ENCODE measurements at places on chromosomes 5 and 9.

DNA sequence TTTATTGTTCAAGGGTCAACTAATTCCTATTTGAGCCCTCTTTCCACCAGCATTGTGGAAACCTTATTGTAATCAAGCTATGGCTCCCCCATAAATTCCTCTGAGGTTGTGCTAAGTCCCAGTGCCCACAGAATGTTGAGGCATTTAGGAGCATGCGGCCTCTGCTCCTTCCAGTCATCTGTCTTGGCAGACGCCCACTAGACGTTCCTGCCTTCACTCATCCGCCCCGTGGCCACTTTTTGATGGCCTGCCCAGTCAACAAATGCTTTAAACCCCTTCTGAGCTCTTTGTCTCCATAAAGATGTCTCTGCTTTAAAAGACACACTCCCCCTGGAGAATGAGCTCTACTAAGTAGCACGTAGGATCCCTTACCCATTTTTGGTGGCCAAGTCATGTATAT lies 104.7 kb downstream of the GAS1 start:
- DNase-seq, result no peak

DNA sequence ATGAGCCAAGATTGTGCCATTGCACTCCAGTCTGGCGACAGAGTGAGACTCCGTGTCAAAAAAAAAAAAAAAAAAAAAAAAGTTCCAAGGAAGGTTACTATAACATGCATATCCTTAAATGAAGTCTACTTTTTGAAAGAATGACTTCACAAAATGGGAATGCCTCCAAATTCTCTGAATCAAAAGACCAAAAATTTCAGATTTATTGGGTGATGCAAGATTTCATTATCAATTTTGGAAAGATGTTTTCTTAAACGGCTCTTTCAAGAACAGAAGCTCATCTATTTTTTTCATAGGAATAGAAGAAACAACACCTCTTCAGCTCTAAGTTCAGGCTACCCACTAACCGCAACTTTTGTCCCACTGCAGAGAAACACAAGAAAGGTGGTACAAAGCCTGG lies 69.9 kb downstream of the AUH start:
- DNase-seq, result no peak

GRCh38 chr9:85061969-85062368 lies 392.4 kb downstream of the NTRK2 start:
- no peak for DNase-seq

DNA sequence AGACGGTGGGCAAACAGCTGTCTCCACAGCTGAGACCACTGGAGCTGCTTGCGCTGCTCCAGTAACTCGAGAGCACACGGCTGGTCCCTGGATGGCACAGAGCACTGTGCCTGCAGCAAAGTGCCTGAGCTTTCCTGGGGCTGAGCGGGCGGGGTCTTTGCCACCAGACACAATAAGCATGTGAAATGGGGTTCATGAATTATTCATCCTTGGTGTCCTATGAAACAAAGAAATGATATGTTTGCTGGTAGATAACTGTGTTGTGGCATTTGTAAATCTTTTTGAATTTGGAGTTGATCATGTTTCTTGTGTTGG lies 151.7 kb upstream of the MPDZ start:
- no peak for DNase-seq

DNA sequence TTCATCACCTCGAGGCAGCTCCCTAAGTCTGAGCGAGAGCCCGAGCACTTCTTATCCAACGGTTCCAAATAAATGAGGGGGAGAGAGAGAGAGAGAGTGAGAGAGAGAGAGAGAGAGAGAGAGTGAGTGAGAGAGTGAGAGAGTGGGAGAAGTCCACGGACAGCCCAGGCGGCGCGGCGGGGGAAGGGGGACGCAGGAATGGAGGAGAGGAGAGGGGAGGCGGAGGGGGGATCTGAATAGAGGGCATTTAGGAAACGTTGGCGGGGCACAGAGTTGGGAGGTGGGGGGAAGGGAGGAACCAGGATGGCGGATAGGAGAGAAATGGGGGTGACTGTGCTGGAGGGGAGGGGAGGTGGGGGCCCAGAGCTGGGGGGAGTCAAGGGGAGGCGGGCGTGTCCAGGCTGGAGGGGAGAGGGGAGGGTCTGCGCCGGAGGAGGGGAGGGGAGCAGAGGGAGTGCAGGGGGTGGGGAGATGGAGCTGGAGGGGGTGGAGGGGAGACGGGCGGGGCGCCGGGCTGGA lies 398 bp upstream of the BASP1 start:
- no peak for DNase-seq

DNA sequence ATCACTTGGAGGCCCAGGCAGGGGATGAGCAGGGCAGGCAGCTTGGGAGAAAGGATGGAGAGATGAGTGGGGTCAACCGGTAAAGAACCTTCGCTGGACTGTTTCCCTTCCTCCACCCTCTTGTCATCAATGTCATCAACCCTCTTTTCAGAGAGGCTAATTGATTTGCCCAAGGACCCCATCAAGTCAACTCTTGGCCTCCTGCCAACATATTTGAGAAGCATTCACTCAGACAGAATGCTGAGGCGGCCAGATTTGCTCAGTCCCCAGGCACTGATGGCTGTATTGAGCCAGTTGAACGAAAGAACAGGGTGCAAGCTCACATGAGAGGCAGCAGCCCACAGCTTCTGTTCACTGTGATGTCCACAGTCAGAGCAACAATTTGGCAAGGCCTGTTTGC lies 193.5 kb downstream of the RFK start:
- DNase-seq, result no peak

GRCh38 chr5:127943061-127943371 lies 140.6 kb upstream of the SLC12A2 start:
- DNase-seq, result no peak

DNA sequence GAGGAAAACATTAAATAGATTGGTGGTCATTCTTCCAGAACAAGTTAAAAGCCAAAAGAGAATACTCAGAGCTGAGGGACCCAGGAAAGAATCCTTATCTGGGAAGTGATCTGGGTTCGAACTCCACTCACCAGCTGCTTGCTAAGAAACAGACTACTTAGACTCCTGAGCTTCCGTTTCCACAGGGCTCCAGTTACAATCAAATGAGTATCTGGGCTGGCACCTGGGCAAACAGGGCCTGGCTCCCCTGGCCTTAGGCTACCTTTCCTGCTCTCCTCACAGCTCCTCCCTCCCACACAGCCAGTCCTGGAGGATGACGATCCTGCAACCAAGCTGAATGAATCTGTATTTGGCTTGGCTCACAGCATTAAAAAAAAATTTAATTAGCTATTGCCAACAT lies 2.5 kb downstream of the MAPK9 start:
- no peak for DNase-seq
